ENCODE measurements at places on chromosomes 12 and 14.

- no peak for DNase-seq
Measured at GRCh38 chr14:94599656-94600004, 12.6 kb upstream of the SERPINA3 start.

DNA sequence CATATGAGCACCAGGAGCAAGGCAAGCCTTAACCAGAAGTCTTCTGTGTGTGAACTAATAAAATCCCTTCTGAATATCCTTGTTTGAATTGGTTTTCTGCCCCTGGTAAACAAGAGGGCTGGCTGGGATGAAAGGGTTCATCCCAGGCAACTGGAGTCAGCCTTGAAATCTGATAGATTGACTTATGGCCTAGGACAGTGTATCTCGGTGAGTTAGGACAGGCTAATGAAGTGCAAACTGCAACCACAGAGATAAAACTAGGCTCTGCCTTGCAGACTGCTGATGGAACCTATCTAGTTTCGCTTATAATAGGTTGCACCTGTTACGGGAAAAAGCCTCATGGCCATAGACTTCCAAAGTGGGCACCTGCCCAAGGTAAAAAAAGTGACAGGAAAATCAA lies 451.9 kb upstream of the NOVA1 start:
- DNase-seq, result no peak

DNA sequence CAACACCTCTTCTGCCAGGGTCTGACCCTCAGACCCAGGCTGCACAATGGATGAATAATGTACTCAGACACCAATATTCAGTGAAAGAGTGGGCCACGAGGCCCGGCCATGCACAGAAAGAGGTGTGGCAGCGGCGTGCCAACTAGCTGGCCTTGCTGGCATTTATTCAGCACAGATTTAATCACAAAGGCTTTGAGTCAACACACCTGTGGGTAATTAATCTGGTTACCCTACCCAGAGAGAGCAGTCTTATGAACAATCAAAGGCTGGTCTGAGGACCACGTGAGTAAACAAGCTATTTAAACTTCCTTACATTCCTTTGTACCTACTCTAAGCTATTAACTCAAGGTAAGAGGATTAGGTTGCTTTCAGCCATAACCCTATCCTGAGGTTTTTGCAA lies 324.8 kb downstream of the C12orf50 start:
- no peak for DNase-seq

DNA sequence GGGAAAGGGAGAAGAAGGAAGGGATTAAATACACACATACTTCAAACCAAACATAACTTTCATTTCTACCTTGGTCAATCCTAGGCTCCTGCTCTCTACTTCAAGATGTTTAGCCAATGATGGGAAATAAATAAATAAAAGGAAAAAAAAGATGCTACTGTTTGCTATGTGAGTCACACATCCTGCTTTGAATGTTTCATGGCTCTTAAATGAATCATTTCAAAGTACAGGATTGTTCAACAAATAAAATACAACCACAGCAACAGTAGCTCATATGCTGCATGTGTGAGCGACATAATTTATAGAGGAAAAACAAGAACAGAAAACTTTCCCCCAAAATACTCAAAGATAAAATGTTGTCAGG lies 54.3 kb upstream of the NPFF start:
- DNase-seq, result no peak

GRCh38 chr12:112750971-112751370 lies 40.6 kb upstream of the RPH3A start:
- no peak for DNase-seq

DNA sequence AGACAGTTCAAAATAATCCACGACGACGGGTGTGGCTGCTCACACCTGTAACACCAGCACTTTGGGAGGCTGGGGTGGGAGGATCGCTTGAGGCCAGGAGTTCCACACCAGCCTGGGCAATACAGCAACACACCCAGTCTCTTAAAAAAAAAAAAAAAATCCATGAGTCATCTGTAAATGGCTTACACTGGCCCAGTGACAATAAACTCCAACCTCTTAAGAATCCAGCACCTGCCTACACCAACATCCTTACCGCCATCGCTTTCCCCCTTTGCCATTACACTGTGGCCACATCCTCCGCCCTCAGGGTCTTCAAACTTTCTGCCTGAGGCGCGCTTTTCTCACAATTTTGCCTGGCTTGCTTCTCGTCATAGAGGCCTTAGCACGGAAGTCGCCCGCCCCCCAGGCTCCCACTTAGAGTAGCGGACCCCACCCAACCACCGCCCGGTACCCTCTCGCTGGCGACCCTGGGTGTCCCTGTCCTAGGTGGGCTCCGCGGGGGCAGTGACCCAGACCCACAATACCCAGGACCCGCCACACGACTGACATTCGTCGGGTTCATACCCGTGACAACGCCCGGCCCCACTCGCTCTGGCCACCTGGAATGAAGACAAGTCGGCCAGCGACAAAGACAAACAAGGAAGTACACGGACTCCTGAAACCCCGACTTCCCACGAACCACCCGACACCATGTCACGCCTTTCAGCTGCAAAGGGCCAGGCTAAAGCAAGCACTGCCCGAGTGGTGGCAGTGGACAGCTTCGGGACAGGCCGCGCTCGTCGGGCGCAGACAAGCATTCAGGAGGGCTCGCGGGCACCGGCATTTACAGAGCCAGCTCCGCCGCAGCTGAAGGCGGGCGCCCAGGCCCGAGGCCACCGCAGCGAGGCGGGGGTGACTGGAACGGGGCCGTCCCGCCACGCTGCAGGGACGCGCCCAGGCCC lies 636 bp downstream of the GOLGA3 start:
- peak; percentile 7 for DNase-seq

- no peak for DNase-seq
Measured at GRCh38 chr12:94327809-94328208, 131.9 kb downstream of the CEP83 start.

DNA sequence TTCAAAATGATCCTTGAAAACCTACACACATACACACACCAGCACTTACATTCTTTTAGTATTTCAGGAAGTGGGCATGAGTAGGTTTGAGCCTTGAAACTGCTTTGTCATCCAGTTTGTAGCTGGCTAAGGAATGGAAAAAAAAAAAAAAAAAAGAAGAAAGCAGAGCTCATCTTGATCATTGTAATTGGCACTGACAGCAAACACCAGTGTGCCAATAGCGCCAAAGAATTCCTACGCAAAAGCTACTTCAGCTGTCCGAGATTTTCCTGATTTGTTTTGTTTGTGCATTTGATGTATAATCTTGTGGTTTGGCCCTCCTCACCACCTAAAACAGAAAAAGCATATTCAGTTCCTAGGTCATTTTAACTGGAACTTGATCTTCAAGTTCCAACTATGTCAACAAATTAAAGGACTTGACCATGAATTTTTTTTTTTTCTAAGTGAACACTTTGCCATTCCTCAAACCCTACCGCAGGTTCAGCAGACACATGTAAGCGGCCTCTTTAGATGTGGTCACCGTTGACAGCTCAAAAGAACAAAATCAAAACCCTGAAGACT lies 57.3 kb downstream of the FLRT2 start:
- no peak for DNase-seq

GRCh38 chr12:111248236-111249017 lies 120.5 kb downstream of the PHETA1 start:
- no peak for DNase-seq

DNA sequence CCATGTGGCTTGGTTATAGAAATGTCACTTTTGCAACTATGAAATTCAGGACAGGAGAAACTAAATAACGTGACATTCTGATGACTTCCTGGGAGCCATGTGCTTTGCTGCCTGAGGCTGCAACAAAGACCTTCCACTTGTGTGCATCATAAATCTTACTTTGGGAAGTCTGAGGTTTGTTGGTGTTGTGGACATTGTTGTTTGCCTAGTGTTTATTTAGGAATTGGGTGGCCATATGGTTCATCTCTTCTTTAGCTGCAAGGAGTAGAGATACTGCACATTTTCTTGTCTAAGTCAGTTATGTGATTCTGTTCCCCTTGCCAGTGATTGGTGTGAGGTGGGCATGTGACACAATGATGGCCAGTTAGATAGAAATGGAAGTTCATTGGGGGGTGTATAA lies 167.3 kb upstream of the SSTR1 start:
- DNase-seq, result no peak

GRCh38 chr14:93041830-93042229 lies 73.9 kb downstream of the ITPK1 start:
- DNase-seq, result no peak

- DNase-seq, result no peak
Measured at GRCh38 chr12:3035815-3036702, 41.1 kb upstream of the TSPAN9 start.

DNA sequence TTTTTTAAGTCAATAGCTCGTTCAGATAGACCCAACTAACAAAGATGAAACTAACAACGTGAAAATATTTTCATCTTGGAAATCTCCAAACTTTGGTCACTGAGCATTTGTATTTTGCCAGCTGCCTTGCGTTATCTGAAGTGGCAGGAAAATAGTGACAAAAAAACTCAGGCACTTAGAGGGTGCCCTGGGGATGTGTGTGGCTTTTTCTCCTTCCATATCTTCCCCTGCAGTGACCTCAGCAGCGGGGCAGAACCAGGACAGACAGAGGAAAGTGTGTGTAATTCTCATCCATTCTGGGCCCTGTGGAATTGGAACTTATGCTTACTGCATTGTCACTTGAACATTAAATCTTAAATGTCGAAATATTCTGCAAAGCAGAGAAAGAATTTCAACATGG lies 152.0 kb downstream of the BCAT1 start:
- no peak for DNase-seq

DNA sequence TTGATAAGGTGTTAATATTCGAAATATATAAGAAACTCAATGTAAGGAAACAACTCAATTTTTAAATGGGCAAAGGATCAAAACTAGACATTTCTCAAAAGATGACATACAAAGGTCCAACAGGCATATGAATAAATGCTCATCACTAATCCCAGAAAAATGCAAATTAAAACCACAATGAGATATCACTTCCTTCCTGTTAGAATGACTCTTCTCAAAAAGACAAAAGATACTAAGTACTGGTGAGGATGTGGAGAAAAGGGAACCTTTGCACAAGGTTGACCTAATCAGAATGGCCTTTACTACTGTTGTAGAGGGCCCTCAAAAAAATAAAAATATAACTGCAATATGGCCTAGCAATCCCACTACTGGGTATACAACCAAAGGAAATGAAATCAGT lies 383.4 kb downstream of the KCNH5 start:
- DNase-seq, result no peak

- no peak for DNase-seq
Measured at GRCh38 chr12:82357845-82358199, 365 bp downstream of the CCDC59 start.

DNA sequence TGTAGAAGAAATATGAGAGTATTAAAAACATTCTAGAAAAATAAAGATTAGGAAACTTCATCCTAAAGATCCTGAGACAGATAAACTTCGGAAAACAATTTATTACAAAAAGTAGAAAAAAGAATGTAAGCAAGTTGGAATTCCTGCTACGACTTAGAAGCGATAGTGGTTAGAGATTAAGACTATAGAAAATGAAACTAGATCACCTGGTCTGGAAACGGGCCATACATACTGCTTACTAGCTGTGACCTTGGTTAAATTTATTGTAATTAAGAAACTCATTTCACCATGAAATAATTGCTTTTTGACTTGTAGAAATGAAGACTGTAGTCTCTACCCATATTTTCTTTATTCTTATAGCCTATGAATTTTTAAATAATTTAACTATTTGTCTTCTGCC lies 614.1 kb downstream of the SLC16A7 start:
- DNase-seq, result no peak

DNA sequence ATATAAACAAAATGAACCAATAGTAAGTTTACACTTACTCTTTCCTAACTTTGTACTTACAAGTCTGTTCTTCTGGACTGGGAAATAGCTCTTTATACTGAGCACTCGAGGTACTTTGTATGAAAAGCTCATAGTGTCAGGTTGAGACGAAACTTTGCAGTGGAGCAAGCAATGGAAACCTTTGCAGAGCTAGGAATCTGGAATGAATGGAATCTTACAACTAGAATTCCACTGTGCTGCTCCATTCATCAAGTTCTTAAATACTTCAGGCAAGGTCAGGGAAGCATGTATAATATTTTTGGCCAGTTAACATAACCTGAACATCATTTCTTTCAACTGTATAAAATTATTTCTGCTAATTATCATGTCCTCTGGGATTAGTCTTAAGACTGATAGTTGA lies 1327.5 kb upstream of the FLRT2 start:
- DNase-seq, result no peak

DNA sequence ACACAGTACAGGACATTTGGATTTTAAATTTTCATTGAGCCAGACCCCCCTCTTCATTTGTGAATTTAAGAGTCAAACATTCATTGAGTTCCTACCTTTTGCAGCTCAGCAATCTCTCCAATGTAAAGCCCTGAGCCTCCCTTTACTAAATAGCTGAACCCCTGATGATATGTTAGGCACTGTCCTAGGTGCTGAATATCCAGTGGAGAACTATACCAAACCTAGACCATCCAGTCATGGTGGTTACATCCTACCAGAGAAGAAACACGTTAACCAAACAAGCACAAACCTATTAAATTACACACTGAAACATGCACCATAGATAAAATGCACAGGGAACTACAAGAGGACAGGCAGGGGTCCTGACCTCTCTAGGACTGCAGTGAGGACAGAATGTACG lies 1585.3 kb upstream of the TMEM132C start:
- no peak for DNase-seq

DNA sequence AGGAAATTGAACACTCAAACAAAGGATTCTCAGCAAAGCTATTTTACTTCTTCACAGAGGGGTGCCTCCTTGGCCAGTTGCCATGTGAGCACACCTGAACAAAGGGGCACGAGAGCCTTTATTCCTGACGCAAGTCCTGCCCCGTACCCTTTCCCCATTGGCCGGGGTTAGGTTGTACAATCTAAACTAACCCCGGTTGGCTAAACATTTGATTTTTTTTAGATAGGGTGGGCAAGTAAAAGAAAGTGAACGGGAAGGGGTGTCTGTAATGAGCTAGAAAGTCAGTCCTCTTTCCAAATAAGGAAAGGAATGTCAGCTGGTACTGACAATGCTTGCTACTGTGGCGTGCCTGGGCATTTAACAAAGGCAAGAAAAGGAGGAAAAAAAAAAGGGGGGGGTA lies 135.5 kb upstream of the CDKN3 start:
- DNase-seq, result no peak

- DNase-seq, result no peak
Measured at GRCh38 chr12:89461190-89461589, 63.4 kb downstream of the GALNT4 start.

GRCh38 chr12:109740694-109741245 lies 27.1 kb downstream of the FAM222A start:
- no peak for DNase-seq

- DNase-seq, result no peak
Measured at GRCh38 chr12:23631786-23632377, 317.6 kb downstream of the SOX5 start.

DNA sequence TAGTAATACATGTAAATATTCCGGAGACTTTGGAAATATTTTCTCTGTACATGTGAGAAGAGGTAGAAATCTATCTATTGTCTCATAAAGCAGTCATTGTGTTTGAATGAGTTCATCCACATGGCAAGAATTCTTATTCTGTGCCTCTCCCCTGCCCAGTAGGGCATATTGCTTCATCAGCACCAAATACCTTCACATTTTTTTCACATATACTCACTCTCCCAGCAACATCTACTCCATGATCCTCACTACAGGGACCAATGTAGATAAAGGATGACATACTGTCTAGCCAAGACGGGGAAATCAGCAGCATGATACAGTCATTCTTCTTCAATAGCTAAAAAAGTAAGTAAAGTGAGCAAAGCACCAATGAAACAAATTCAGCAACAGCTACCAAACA lies 1.3 kb upstream of the TAS2R14 start:
- no peak for DNase-seq

GRCh38 chr12:95721320-95721719 lies 69.2 kb downstream of the NTN4 start:
- DNase-seq, result no peak

All from activated T-cell treated with anti-CD3 and anti-CD28 coated beads for 4 hours (primary cell).